Activated naive CD8-positive, alpha-beta T cell treated with anti-CD3 and anti-CD28 coated beads, Interleukin-2, amount 50 U/mL, for 24 hours (primary cell): ENCODE measurements at places on chromosomes 3 and 15.

GRCh38 chr3:125556314-125556713 lies 36.3 kb upstream of the SNX4 start:
- DNase-seq = no peak

GRCh38 chr15:91021516-91022074 lies 799 bp downstream of the VPS33B start:
- no peak for DNase-seq

DNA sequence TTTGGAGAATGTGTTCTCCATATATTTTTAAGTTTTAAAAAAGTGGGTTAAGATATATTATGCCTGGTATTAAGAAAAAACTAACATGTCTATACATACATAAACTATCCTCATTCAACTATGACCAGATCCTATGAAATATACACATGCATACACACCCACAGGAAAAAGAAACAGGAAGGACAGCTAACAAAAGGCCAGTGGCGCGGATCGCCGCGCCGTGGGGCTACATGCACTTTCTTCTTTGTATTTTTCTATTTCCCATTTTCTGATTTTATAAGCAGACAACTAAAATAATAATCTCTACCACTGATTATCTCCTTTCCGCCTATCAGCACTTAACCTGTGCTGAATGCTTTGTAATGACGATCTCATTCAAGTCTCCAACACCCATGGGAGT lies 160.1 kb downstream of the OR4M2 start:
- DNase-seq = no peak

DNA sequence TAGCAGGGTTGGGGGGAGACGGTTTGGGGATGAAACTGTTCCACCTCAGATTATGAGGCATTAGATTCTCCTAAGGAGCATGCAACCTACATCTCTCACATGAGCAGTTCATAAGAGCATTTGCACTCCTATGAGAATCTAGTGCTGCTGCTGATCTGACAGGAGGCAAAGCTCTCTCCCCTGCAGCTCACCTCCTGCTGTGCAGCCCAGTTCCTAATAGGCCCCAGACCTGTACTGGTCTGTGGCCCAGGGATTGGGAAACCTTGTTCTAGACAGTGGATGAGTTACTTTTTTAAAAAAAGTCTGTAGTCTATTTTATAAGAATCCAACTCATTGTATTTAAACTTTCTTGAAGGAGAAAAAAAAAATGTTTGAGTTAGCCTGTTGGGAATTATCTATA lies 100.0 kb downstream of the HHLA2 start:
- no peak for DNase-seq

GRCh38 chr15:89623165-89623564 lies 32.1 kb downstream of the KIF7 start:
- DNase-seq = no peak

- DNase-seq = no peak
Measured at GRCh38 chr3:16427103-16427965, 86.2 kb downstream of the RFTN1 start.

DNA sequence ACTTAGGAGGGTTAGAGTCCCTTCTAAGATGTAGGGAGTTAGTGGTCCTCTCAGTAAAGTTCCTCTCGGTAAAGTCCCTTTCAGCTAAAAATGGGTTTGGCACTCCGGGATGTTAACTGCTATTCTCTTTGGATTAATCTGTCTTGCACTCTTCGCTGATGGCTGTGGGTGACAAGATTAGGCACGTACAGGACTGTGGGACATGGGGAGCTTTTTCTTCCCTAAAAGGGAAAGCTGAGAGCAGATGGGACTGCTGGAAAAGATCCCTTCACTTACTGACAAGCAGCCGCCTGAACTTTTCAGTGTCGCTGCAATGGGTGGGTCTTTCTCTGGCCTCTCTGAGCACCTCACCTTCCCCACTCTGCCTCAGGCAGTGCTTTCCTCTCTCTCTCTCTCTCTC lies 16.4 kb upstream of the HHATL start:
- DNase-seq = no peak

DNA sequence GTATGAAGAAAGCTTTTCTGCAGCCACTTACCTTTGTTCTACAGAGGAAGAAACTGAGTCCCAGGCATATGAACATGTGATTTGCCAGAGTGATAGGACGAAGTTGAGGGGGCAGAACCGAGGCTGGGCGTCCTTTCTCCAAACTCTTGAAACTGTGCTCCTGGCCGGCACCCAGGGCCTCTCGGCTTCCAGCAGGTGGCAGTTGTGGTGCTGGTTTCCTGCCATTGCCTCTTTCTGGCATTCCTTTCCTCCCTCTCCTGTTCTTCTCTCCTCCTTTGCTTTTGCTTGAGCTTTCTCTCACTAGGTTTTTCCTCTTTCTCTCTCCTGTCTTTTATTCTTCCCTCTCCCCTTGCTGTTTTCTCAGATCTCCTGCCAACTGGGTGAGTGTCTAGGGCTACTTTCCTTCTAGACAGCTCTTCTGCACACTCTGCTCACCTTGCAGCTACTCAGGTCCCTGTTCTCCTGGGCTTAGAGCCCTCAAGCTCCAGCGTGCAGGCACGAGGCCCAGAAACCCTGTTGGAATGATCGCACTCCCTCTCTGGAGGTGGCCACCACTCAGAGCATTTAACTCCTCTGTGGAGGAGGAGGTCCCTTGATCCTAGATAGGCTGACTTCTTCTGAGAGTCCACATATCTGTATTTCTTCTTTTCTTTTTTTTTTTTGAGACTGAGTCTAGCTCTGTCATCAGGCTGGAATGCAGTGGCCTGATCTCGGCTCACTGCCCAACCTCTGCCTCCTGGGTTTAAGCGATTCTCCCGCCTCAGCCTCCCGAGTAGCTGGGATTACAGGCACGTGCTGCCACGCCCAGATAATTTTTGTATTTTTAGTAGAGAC lies 26.2 kb downstream of the TRAK1 start:
- no peak for DNase-seq

GRCh38 chr3:20743553-20744321 lies 557.7 kb upstream of the SGO1 start:
- DNase-seq = no peak

GRCh38 chr15:68790242-68790575 lies 30.5 kb downstream of the ANP32A start:
- no peak for DNase-seq
